ENCODE measurements at places on chromosomes 1 and 21.

- peak; percentile 53 for DNase-seq
Measured at GRCh38 chr1:94858276-94858675, 38.1 kb downstream of the SLC44A3 start.

GRCh38 chr21:26814386-26814785 is 30.8 kb downstream of the ADAMTS1 start:
- DNase-seq: no peak

GRCh38 chr1:96966536-96967138 is 245.1 kb downstream of the PTBP2 start:
- DNase-seq: peak; percentile 58

DNA sequence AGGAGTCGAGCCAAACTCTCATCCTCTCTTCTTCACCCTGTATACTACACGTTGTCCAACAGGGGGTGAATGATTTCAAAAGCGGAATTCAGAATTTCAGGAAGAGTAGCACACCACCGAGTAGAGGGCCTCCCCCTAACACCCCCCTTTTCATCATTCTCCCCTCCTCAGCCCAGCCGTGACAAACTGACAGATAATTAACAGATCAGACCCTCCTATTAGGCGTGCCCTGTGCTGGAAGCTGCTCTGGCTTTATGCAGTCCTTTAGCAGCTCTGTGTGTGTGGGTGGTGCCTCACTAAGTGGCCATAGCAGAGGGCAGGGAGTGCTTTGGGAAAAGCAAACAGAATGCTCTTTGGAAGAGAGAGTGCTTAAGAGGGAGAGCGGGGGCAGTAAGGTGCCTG is 44.3 kb downstream of the PEX14 start:
- DNase-seq: no peak

GRCh38 chr21:35063428-35064172 is 14.5 kb upstream of the RUNX1 start:
- DNase-seq: no peak

GRCh38 chr1:30190511-30191153 is 532.8 kb downstream of the MATN1 start:
- no peak for DNase-seq

DNA sequence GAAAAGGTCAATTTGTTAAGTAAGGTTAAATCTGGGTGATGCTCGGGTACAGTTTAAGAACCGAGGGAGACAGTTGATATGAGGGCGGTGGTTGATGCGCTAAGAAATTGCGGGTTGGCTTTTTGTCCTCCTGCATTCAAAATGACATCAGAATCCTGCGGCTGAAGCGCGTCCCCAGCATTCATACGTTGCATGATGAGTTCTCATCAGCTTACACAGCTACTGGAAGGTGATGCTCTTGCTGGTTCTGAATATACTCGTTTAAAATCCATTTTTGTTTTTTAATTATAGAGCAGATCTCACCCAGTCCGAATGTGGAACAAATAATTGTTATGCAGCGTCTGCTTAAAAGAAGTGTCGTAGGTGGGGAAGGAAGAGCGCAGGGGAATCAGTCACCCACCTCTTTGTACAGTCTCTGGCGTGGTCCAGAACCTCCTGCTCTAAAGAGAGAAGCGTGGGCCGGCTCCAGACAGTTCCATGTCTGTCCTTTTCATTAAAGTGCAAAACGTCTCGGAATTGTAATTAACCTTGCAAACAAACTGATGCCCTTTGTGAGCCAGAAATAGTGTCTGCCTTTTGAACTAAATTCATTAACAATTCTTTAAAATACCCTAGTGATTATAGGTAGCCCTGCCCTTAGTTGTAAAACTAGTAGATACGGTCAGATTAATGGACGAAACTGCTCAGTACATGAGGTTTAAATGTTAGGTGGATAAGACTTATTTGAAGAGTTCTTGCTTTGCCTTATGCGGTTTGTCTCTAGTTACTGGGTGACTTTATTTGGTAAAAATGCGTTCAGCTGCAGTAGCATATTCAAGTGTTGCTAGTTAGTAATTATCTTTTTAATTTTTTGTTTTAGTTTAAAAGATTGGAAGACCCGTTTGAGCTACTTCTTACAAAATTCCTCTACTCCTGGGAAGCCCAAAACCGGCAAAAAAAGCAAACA is 741 bp downstream of the RGS2 start:
- no peak for DNase-seq

DNA sequence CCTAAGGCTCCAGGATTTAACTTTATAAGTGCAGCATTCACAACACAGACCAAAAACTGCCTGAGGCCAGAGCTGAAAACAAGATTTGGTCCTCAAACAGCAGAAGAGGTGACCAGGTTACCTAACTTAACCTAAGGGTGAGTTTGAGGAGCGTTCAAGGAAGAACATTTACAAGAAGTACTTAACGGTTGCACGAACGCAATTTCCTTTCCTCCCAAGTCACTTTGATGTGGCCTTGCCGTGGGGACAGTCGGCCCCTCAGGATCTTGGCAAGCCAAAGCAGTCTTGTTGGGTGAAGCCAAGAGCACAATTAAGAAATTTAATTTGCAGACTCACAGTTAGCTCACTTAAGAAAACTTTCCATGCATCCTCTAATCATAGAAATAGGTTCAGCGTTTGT is 202.6 kb upstream of the COA6 start:
- no peak for DNase-seq

DNA sequence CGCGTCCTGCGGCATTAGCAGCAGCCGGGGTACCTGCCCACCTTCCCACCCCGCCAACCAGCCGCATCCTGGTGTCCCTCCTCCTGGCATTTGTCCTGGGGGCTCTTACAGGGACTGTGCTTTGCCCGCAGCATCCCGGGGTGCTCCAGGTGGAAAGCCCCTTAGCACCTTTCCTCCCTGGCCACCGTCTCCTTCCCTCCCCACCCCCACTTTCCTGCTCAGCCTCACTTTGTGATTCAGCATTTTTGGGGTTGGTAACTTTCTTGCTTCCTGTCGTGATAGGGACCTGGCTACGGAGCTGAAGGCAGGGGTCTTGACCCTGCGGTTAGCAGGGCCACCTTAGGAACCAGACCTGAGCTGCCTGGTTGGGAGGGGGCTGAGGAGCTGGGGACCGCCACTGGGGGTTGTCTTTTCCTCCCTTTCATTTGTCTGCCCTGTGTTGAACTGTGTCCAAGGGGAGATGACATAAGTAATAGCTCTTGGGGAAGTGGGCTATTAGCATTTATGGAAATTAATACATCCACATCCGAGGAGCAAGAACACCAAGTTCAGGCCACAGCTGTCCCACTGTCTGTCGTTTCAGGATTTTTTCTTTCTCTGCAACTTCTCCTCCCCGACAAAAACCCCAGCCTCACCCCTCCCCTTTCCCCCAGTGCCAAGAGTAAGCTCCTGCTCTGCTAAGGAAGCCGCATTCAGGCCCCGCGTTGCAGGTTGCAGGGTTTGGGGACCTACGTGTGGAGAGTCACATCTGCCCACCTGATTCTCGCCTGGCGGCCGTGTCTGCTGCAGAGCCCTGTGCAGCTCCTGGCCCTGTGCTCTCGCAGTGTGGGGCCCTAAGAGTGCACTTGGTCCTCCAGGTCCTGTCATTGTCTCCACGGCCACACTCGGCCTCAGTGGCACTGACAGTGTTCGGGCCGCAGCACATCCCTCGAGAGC is 1.6 kb upstream of the NPHP4 start:
- DNase-seq: no peak

DNA sequence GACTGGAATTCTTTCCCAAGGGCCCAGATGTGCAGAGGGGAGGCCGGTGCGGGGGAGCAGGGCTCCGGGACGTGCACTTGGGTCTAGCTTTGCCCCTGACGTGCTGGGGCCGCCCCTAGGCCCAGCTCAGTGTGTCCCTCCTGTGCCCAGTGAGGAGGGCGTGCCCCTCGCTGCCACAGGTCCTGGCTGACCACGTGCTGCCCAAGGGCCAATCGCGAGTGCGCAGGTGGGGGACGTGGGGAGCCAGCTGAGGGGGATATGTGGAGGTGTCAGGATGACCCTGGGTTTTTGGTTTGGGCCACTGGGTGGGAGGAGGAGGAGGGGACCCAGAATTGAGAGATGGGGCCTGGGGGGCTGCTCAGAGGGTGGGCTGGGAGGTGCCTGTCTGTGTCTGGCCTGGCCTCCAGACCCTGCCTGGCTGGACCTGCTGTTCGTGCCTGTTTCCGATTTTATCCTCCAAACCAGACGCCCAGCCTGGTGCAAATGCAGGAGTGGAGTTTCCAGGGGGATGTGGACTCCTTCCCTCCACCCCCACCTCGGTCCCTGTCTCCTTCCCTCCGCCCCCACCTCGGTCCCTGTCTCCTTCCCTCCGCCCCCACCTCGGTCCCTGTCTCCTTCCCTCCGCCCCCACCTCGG is 6.1 kb upstream of the RNF223 start:
- peak; percentile 59 for DNase-seq

DNA sequence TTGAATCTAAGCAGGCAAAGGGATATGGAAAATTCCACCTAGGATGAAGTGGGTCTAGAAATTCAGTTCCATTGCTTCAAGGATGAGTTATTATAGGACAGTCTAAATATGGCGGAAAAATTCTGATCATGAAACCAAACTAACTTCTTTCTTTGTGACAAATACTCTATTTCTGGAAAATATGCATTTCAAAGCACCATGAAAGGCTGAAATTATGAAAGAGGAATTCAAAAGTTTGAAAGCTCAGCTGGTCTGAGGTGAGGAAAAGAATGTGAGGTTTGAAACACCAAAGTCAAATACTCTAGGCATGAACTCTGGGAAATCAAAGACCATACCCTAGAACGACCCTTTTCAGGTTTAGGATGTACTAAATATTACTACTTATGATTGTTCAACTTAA is 36.4 kb upstream of the COL11A1 start:
- DNase-seq: no peak

DNA sequence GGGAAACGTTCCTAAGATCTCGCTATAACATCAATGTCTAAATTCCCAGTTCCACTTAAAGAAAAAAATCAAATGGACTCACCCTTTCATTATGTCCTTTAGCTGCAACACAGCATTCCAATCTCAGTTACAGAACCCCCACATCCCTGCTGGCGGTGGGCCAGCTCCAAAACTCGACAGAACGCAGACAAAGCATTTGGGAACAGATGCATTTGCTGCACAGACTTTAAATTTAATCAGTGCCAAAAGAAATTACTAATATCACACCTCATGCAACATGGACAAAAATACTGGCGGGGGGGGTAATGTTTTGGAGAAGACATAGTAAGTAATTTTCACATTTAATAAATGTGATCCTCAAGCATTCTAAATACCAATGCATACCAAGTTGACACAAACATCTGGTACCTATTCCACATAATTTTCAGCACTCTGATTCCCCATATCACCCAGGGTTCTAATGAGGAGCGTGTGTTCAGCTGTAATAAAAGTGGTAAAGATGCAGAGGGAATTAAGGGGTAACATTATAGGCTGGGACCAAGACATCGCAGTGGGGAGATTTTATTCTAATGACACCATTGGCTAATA is 79.7 kb downstream of the TGFBR3 start:
- DNase-seq: no peak

DNA sequence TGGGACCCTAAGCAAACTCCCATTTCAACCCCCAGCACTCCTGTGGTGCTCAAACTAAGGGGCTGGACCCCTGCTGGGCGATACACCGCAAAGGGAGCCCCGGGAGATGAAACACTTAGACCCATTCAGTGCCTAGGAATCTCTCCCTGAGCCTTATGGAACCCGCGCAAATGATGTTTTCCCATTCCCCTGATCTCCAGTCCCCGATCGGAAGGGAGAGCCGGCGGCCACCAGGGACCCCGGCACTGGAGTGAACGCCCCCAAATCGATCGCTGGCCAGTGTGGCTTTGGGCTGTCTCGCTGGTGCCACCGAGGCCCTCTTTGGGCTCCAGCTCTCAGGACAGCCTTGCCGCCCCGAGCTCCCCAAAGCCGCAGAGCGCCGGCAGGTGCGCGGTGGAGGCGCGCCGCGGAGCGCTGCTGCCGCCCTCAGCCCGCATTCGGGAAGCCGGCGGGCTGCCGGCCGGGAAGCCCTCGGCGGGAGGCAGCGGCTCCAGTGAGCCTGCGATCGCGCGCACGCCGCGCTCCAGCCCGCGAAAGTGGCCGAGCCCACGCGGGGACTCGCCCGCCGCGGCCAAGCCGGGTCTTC is 1.1 kb downstream of the PLXNA2 start:
- DNase-seq: no peak

- no peak for DNase-seq
Measured at GRCh38 chr1:56429288-56429687, 150.1 kb downstream of the PLPP3 start.

GRCh38 chr1:76577525-76578185 is 289.6 kb upstream of the ST6GALNAC5 start:
- DNase-seq: no peak

- no peak for DNase-seq
Measured at GRCh38 chr1:62209931-62210595, 15.4 kb downstream of the L1TD1 start.

- DNase-seq: no peak
Measured at GRCh38 chr21:44695641-44696040, 1.3 kb upstream of the KRTAP10-12 start.

- DNase-seq: peak; percentile 49
Measured at GRCh38 chr1:23634840-23635651, 56.6 kb upstream of the RPL11 start.

DNA sequence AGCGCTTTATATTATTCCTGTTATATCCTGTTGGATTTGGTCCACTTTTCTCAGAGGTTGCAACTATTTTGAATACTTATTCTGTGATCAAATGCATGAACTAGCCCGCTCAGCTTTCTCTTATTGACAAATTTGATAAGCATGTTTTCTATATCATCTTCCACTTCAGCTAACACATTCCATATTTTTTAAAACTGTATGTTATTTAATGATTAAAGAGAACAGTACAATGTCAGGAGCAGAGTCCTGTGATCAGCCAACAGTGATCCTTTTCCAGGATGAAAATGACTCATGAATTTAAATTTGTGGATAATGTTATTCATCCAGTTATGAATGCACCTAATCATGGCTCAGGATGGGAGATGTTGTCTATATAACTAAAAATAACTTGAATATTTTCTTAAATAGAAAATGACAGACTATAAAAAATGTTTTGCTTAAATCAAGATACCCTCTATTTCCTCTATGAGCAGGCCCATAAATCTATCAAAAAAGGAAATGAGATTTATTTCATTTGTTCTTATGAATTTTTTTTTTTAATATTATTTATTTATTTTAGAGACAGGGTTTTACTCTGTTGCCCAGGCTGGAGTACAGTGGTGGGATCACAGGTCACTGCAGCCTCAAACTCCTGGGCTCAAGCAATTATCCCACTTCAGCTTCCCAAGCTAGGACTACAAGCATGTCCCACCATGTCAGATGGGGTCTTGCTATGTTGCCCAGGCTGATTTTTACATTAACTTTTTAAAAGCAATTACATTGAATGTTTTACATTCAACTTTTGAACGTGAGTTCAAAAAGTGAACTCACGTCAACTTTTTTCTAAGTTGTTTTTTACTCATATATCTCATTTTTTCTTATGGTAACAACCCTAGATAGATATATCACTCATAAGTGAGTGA is 12.5 kb downstream of the BPNT1 start:
- no peak for DNase-seq

- DNase-seq: no peak
Measured at GRCh38 chr1:165143437-165144065, 213.0 kb downstream of the LMX1A start.
